Tongue (tissue), 3 donors: ENCODE measurements at places on chromosomes 11 and 22.

- peak; percentile 53 for DNase-seq
These were observed 44.2 kb upstream of the LINC01488 start for GRCh38 chr11:69437001-69437875.

DNA sequence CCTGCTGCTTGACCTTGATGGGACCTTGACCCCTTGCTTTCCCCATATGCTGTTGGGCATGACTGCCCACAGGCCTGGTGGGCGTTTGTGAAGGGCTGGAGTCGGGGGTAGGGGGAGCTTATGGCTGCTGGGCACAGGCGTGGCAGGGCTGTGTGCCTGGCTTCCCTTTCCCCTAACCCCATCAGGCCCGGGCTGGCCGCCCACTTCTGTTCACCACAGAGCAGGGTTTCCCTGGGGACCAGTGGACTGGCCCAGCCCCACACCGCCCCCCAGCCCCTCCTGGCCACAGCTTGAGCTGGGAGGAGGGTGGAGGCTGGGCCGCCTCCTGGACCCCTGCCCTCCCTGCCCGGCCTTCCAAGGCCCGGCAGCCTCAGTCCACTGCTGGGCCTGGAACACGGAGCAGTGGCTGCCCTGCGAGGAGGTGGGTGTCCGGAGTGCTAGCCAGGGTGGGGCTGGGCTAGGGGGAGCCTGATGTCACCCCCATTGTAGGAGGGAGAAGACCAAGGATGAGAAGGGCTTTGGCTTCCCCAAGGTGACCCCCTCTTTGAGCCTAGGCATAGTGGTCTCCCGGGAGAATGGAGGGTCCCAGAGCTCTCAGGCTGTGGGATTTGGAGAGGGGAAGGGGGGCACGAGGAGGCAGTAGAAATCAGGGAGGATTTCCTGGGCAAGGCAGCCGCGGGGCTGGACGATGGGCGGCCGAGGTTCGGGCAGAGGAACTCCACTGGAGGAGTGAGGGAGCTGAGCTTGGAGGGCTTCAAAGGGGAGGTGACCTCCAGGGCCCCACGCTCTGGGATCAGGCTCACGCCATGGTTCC lies at the start of gene AIFM3:
TSS of gene AIFM3 (plus strand) at position 373 of the 814 bp plus-strand sequence. CDS start 690 bp downstream, outside the sequence.
- no peak for DNase-seq

DNA sequence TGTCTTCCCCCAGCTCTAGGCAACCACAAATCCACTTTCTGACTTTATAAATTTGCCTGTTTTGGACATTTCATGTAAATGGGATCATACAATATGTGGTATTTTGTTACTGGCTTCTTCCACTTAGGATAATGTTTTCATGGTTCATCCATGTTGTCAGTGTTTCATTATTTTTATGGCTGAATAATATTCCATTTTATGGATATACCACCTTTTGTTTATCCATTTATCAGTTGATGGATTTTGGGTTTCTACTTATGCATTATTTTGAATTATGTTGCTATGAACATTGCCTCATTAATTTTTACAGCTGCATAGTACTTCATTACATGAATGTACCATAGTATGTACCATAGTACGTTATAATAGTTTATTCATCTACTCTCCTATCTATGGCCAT lies 5.1 kb downstream of the CABIN1 start:
- no peak for DNase-seq

- DNase-seq = no peak
These were observed 9.5 kb downstream of the USP28 start for GRCh38 chr11:113865873-113866272.

GRCh38 chr11:36443661-36444060 lies 66.4 kb downstream of the TRAF6 start:
- no peak for DNase-seq
